ENCODE measurements at places on chromosomes 5 and 9.

DNA sequence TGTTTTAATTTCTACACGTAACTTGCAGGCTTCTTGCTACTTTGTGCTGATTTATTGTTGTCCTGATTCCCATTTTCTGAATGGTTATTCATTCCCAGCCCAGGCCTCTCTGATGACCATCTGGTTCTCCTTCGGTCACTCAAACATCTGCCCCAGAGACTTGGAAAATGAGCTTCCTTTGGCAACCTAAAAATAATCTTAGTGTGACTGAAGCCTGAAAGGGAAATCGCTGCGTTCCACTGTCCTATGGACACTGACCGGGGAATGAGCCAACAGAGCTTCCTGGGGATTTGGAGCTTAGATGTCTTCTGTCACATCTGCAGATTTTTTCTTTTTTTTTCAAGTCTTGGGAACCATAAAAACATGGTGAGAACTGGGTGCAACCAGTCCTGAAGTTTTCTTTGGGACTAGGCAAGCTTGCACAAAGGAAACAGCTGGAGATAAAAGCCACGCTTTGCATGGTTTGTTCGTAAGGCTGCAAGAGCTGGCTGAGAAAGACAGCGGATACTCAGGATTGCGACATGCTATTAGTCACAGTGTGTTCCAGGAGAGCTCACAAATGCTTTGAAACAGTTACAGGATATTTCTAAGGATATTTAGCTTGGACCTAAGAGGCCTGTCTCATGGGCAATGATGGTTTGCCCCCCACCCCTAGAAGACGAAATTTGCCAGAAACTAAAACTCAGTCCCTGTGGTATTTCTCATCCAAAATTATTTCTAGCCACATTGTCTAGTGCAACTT, 146.2 kb downstream of the GOLPH3 start:
- no peak for DNase-seq

DNA sequence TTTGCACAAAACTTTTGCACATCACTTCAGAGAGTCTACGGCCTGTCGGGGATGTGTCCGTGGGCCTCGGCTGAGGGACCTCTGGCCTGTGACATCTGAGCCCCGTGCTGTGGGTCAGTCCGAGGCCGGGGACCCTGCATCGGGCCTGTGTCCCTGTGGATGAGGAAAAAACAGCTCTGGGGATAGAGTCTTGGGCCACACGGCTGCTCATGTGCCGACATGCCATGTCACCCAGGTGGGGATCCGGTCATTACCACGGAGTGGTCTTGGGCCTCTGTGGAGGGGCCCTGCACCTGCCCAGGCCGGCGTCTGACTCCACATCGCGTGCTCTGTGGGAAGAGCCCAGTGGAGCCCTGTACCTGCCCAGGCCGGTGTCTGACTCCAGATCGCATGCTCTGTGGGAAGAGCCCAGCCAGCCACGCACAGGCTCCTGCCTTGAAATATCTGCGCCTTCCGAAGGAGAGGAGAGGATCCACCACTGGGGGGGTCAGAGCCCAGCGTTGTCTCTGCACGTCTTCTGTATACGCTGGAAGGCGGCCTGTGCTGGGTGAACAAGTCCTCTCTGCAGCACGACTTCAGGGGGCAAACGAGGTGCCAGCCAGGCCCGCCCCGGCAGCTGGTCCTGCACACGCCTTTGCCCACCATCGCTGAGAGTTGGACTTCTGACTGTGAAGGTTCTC, 27.5 kb upstream of the IRX4 start:
- DNase-seq: no peak

DNA sequence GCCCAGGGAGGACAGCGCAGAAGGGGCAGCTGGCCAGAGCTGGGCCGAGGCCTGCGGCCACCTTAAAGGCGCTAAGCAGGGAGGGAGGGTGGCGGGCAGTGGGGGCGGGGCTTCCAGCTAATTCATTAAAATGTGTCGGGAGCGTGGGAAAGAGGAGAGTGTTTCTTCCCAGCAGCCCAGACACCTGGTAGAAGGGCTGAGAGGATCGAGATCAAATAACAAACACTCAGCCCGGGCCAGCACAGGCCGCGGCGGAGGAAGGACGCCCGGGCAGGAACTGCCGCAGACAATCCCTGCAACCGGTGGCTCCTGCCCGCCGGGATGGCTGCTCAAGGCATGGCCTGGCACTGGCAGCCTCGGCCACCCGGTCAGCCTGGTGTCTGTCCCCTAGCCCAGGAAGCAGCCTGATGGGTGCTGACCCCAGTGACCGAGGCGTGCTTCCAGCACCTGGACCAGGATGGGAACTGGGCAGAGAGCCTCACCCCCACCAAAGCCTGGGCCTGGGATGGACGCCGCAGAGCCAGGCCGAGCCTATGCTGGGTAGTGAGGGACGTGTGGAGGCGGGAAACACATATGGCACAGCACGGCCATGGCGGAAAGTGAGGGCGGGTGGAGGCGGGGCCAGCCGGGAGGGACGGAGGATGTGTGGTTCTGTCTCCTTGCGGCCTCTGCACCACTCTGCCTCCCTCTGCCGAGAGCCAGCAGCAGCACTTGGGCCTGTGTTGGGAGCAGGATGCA, 3.2 kb upstream of the NRARP start:
- DNase-seq: no peak

- no peak for DNase-seq
These were observed 78.4 kb downstream of the TMEM161B start for GRCh38 chr5:88190106-88190834.
